ENCODE measurements at places on chromosomes 12 and 14. TPM values are rescaled to one million over a fixed set of nuclear protein-coding genes. Genes with fewer than 3 reads are reported as not detected.

- DNase-seq = no peak
Measured at GRCh38 chr14:105087963-105088811, 23.0 kb upstream of the GPR132 start.

DNA sequence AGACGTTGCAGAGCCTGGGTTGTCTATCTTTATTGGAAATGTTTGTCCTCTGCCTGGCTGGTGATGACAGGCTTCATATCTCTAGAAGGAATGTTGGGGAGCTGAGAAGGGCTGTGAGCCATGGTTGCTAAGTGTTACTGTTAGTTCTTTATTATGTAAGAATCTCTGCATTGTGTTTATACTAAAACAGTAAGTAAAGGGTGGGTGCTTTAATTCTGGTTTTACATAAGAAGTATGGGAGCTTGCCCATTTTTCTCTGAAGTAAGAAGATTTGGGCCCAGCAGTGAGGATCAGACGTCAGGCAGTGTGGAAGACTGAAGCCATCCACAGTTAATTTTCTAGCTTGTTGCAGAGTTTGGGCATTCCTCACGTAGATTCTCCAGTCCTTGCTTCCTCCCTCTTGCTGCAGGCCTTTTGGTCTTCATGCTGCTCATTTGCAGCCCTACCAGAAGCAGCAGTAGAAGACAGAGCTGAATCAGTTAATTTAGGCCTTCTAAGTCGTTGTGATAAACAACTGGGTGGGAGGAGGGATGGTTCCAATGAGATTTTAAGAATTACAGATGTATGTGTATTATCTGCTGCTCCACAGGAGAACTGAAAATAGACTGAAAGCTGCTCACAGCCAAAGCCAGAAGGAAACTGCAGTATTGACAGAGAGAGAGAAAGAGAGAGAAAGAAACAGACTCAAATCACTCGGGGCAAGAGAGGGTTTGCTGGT is 21.4 kb downstream of the WNT5B start:
- DNase-seq = no peak

DNA sequence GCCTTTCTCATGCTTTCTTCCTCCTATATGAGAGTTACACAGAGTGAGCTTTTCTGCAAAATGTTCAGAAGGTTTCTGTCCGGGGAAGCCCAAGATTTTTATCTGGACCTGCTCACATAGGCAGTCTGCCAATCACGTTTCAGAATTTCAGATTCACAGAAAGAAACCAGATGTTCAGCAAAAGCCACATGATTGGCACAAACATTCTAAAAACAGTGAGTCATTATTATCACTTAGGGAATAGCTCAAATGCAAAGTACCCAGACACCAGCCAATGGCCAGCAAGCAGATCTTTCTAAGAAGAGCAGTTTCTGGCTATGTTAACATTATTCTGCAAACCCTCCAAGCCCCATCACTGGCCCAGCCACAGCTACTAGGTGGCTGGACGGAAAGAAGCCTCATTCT is 1558.5 kb upstream of the TMEM132C start:
- DNase-seq = no peak

The CLEC2A gene
- total RNA-seq = not detected

- no peak for DNase-seq
Measured at GRCh38 chr12:916240-916639, 33.3 kb downstream of the RAD52 start.

The KRT6C gene
- total RNA-seq = not detected

DNA sequence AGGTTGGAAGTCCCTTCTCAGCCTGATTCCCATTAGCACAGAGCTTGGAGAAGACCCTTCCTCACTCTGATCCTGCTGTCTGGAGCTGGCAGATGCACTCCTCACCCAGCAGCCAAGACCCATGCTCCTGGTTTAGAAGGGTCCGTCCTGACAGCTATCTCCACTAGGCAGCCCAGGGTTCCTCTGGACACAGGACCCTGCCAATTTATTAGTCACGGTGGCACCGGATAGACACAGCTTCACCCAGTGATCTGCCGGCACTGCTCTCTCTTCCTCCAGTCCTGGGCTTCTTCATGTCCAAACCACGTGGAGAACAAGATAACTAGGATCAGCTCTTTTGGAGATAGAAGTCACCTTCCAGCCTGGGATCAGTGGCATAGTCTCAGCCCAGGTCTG is 26.2 kb upstream of the TCL1B start:
- DNase-seq = no peak

- peak; percentile 95 for DNase-seq
Measured at GRCh38 chr12:6423267-6424007, 21.3 kb upstream of the CD27 start.

DNA sequence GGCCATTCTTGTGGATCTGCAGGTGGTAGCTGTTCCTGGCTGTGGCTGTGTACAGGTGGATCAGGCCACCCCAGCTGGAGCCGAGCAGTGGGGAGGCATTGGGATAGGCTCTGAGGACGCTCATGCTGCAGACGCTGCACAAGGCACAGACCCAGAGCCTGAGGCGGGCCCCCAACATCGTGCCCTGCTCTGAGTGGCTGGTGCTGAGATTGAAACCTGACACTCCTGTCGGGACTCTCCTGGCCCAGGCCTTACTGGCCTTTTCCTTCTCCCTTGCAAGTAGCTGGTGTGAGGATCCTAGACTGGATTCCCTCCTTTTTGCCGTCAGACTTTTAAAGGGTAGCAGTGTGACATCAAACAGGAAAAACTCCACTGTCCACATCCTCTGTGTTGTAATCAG is at the start of gene FGF23:
TSS of gene FGF23 (minus strand) at position 308 of the 400 bp plus-strand sequence. CDS start at position 178, 130 bp downstream.
- DNase-seq = peak; percentile 63

DNA sequence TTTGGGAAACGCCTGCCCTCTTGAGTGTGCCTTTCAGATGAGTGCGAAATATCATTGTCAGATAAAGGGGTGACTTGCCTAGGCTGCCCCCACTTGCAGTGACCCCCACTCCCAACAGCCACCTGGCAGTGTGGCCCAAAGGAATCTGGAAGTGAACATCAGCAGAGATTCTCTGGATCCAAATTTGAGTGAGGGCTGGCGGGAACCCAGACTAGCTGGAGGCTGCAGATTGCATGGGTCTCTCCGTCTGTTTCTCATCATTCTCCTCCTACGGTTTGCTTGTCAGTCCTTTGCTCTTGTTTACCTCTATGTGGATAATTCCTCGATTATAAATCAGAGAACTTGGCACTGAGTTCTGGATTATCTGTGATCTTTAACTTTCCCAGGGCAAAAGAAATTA is 280.8 kb downstream of the ZFP36L1 start:
- DNase-seq = no peak

- DNase-seq = no peak
Measured at GRCh38 chr12:49901986-49902385, 1.7 kb downstream of the FAIM2 start.

- no peak for DNase-seq
Measured at GRCh38 chr12:90333939-90334338, 621.0 kb downstream of the CCER1 start.

DNA sequence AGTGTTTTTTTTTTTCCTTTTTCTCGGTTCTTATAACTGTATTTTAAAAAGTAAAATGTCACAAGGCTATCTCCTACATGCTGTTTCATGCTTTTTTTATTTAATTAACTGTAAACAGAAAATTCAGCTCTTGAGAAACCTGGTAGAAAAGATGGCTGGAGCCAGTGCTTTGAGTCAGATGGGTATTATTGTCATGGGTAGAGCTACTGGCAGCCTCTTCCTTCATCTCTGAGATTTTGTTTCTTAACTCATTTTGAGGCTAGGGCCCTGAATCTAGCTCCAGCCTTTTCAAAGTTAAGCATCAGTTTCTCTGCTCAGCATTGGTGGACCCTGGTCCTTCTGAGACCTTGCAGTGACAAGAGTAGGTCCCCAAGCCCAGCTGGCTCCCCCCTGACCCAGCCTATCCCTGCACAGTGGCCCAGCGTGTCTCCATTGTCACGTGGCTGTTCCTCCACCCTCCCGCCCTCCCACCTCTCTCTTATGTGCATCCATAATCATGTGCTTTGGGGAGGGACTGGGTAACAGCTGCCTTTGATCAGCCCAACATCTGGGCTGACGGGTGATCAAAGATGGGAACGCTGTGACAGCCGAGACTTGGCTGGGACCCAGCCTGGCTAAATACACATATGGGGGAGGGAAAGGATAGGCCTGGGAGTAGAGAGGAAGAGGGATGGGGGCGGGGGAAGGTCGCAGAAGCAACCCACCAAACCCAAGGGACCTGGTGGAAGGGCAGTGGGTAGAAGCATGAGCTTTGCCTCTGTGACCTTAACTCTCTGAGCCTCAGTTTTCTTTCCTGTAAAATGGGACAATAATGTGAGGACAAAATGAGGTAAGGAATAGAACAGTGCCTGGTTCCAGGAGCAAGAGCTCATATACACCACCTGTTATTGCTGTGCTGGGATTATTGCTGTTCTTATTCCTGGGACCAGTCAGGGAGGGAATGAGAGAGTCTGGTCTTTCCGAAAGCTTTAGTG is 24.4 kb upstream of the RBM19 start:
- DNase-seq = no peak

DNA sequence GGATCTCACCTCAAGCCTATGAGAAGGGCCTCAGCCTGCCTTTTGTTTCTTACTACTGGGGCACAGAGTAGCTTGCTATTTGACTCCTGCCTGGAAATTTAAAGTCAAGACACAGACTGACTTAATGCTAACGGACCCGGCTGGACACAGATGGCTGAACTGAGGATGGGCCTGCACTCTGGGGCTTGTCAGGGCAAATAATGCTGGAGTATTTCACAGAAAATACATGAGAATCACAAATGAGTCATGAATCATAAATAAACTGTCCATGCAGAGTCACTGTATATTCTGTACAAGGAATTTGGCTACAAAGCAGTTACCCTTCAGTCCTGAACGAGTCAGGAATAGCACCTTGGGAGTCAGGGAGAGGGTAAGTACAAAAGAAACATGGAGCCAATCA is 683.2 kb upstream of the FOXG1 start:
- no peak for DNase-seq

GRCh38 chr14:73884438-73885190 is 2.0 kb upstream of the ZNF410 start:
- no peak for DNase-seq

- DNase-seq = no peak
Measured at GRCh38 chr12:92539976-92540781, 162.6 kb upstream of the PLEKHG7 start.

The MAP3K9 gene
- total RNA-seq = 7.8 TPM

DNA sequence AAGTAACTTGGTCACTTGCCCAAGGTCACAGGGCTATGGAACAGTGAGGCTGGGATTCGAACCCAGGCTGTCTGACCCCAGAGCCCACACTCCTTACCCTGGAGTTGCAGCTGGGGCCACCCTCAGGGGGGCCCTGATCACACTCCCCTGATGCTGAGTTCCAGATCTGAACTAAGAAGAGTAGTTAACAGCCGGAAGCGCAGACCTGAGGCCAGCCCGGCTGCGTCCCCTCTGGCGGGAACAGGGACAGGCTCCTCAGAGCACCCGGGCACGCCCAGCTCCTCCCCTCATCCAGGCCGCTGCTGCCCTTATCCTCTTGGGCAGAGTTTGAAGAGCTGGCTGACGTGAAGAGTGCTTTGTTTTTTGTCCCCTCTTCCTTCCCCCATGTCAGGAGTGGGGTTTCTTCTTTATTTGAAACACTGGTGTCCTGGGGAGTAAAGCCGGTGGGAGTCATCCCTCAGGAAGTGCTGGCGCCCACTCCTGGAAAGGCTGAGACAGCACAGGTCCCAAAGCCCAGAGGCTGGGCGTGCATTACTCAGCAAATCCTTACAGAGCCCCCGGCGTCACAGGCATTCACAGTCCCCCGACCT is 8.7 kb downstream of the PHB2 start:
- DNase-seq = peak; percentile 83

- DNase-seq = no peak
Measured at GRCh38 chr14:97771340-97772045, 974.3 kb downstream of the VRK1 start.

DNA sequence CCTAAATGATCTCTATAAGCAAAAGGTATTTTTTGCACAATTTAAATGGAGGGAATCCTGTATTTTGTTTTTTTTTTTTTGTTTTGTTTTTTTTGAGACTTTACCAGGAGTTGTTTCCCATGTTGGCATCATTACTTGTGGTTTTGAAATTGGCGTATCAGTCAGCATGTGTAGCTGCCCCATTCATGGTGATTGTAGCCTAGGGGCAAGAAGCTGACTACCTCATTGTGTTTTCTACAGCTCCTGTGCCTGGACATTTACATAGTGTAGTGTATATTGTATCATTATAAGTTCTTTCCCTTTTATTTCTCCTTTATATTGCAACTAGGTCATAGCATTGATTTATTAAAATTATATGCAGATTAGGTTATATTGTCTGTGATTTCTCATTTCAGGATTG is 24.5 kb downstream of the SAMD4A start:
- peak; percentile 71 for DNase-seq

DNA sequence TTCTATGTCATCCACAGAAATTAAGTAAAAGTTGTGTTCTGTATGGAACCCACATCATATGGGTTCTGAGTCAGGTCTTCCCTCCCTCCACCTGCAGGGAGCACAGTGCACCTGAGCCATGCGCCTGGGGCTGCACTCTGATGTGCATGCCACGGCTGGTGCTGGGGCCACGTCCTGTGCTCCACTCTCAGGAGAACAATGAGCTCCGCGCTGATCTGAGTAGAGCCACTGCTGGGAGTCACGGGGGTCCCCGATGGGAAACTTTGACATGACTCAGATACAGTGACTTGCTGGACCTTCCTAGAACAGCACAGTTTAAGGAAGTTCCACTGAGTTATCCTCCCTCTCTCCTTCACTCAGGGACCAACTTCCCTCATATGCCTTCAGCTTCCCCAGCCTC is 683.4 kb downstream of the TMEM121 start:
- DNase-seq = no peak

DNA sequence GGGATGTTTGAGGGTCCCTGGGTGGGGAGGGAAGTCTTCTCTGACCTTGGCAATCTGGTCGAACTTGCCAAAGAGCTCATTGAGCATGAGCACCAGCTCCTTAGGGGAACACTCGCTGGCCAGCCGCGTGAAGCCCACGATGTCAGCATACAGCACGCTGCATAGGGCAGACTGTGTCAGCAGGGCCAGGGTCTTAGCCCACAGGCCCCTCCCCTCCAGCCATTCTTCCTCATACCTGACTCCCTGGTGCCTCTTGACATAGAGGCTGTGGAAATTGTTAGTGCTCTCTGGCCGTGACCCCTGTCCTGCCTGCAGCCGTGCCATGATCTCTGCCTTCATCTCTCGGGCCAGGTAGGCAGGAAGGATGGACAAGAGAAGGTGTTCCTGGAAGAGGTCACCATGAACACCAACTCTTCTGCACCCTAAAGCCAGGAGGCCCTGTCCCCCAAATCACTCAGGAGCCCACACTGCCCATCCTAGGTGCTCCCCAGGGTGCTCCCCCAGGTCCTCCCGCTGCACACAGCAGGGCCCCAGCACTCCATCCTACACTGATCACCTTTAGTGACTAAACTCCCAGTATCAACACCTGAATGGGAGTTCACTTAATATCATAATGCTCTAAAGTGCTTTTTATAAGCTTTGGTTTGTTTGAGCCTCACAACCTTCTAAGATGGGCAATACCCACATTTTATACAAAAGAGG is 3.7 kb downstream of the ADCY4 start:
- DNase-seq = no peak

The FBXO21 gene
- total RNA-seq = 54.1 TPM

The IFI27 gene
- total RNA-seq = 0.55 TPM
